ENCODE measurements at places on chromosomes 13 and 19.

GRCh38 chr19:39212375-39212742 lies 8.3 kb upstream of the SYCN start:
- DNase-seq = peak; percentile 74

DNA sequence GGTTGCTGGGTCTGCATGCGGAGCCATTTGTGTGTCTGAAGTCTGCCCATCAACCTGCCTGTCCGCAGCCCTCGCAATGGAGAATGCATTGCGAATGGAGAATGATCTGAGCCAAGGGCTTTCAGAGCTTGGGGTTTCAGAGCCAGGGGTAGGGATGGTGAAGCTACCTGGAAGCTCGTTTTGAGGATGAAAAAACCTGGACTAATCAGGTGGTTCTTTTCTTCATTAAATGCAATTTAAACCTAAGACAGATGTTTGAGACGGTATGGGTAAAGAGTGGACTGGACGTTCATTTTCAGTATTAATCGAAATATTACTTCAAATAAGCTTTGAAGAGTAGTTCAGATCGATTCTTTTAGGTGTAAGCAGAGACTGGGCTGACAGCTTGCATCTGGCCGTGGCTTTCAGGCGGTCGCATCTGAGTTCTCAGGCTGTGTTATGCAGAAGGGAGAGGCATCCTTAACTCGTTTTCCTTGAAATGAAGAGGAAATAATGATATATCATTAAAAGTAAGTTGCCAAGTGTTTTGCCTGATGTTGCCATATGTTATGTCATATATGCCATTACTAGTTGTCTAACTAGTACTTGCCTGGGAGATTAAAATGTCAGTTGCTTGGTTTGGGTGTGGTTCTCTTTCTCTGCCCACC lies 801 bp downstream of the MCF2L start:
- DNase-seq = no peak

DNA sequence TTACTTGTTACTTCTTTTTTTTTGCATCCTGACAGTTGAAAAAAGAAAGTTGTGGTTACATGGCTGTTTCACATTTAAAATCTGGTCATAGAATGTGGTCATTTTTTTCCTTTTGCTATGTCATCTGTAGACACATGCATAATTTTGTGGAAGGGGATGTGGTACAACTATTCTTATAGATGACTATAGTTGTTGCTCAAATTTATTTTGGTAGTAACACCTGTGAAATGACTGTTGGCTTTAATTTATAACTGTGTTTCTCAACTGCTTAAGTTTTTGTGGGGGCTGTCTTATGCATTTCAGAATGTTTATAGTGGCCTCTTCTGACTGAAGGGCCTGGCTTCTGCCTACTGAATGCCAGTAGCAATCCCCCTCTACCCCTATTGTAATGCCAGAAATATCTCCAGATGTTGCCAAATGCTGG lies 130.5 kb downstream of the PAN3 start:
- DNase-seq = no peak

GRCh38 chr19:13839130-13839937 lies 37.6 kb upstream of the NANOS3 start:
- DNase-seq = no peak

GRCh38 chr13:34044041-34044440 lies 226.1 kb downstream of the RFC3 start:
- DNase-seq = no peak

GRCh38 chr19:7348587-7349230 lies at the start of gene ARHGEF18:
Gene ARHGEF18, plus strand, starts transcription at chr19:7348937. Its CDS starts 13,954 bp downstream, at chr19:7362891.
- DNase-seq = no peak

- no peak for DNase-seq
These were observed 18.8 kb downstream of the FLT1 start for GRCh38 chr13:28475916-28476725.

- no peak for DNase-seq
These were observed 21.2 kb downstream of the TMPRSS9 start for GRCh38 chr19:2381148-2381820.

DNA sequence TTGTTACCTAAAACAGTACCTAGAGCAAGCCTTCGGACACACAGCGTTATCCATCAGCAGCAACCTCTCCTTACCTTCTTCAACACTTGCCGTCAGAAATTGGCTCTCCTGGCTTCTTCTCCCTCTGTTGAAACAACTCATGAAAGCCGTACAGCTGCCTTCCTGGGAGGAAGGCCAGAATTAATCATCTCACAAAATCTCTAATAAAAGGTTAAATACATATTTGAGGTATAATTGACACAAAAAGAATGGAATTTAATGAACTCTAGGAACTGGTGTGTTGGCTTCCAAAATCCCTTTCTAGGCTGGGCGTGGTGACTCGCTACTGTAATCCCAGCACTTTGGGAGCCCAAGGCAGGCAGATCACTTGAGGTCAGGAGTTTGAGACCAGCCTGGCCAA lies 37.3 kb upstream of the GTF2F2 start:
- no peak for DNase-seq

DNA sequence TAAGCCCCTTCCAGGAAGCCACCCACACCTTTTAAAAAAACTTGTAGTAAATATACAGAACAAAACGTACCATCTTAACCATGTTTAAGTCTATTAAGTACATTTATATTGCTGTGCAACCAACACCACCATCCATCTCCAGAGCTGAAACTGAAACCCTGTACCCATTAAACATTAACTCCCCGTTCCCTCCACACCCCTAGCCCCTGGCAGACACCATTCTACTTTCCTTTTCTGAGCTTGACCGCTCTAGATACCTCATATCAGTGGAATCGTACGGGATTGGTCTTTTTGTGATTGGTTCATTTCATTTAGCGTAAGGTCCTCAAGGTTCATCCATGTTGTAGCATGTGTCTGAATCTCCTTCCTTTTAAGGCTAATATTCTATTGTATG lies 13.0 kb upstream of the SPATA13 start:
- DNase-seq = no peak

DNA sequence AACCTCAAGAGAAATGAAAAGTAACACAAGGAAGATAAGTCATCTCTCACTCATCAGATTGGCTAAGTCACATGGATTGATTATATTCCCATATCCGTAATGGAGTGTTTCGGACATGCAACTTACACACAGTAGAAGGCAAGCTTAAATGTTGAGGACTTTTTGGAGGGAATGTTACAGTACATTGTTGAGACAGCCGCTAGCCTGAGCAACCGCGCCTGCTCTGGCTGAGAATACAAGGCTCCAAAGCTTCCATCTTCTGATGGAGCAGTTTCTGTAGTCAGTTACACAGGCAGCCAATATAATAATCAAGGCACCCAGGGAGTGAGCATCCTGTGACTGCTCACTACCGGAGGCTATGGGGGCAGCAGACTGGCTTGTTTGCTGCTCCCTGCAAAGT lies 1.0 kb upstream of the CRYL1 start:
- DNase-seq = no peak

GRCh38 chr19:42548552-42548951 lies 20.3 kb upstream of the CEACAM1 start:
- peak; percentile 47 for DNase-seq

DNA sequence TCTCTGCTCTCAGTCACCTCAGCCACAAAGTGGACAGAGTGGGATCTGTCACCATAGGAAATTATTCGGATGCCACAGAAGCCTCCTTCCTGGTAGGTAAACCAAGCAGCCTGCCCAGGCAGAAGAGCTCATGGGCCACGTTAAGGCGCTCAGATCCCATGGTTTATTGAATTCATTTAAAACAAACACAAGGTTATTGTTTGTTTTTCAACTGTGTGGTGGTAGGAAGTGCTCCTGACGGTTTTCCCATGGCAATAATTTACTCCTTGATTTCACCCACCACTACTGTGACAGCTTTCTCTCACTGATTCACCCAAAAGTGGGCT lies 14.4 kb downstream of the BCAM start:
- no peak for DNase-seq

DNA sequence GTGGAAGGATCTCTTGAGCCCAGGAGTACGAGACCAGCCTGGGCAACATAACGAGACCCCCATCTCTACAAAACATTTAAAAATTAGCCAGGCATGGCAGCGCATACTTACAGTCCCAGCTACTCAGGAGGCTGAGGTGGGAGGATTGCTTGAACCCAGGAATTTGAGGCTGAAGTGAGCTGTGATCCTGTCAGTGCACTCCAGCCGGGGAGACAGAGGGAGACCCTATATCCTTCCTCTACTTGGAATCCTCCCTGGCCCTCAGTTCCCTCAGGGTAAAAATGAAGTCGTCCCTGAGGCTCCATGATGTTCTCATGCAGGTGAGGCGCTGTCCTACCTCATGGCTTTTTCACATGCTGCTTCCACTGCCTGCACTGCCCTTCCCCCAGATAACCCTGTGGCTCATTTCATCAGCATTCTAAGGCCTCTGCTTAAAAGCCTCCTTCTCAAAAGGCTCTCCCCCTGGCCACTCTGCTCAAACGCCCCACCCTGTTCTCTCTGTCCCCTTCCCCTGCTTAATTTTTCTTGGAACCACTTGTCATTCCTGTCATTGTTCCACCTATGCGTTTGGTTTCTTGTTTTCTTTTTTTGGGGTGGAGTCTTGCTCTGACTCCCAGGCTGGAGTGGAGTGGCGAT lies 19.2 kb downstream of the DNM2 start:
- DNase-seq = no peak

GRCh38 chr13:20824762-20825476 lies 51.2 kb upstream of the EEF1AKMT1 start:
- DNase-seq = no peak

- DNase-seq = no peak
These were observed 13.0 kb downstream of the OR7A5 start for GRCh38 chr19:14821937-14822336.

- no peak for DNase-seq
These were observed 43.9 kb upstream of the FRY start for GRCh38 chr13:31987535-31988170.

GRCh38 chr19:52987221-52987620 lies 24.5 kb upstream of the ZNF816 start:
- DNase-seq = no peak

GRCh38 chr13:43356567-43356966 lies 333.2 kb downstream of the DNAJC15 start:
- no peak for DNase-seq

DNA sequence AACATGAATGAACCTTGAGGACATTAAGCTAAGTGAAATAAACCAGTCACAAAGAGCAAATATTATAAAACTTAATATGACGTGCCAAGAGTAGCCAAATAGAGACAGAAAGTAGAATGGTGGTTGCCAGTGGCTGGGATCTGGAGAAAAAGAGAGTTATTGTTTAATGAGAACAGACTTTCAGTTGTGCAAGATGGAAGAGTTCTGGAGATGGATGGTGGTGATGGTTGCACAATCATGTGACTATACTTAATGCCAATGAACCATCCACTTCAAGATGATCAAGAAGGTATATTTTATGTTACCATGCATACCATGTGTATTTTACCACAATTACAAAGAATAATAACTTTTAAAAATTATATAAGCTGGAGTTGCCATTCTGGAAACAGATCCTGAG lies 65.7 kb upstream of the MTIF3 start:
- DNase-seq = no peak

- no peak for DNase-seq
These were observed 1554.9 kb downstream of the EFNB2 start for GRCh38 chr13:104980586-104980985.

- DNase-seq = peak; percentile 74
These were observed 4.4 kb upstream of the KCNN4 start for GRCh38 chr19:43784981-43785808.

DNA sequence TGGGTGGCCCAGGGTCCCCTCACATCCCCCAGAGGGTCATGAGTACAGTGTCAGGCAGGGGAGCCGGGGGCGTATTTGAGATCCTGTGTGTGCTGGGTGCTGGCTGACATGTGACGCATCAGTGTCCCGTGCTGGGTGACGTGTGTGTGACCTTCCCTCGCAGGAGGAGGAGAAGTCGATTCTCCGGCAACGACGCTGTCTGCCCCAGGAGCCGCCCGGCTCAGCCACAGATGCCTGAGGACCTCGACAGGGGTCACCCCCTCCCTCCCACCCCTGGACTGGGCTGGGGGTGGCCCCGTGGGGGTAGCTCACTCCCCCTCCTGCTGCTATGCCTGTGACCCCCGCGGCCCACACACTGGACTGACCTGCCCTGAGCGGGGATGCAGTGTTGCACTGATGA lies 25.8 kb downstream of the PNPLA6 start:
- no peak for DNase-seq

GRCh38 chr13:110915874-110916206 lies 971 bp upstream of the ANKRD10 start:
- no peak for DNase-seq

GRCh38 chr13:90623318-90624011 lies 724.0 kb upstream of the MIR17HG start:
- DNase-seq = no peak

DNA sequence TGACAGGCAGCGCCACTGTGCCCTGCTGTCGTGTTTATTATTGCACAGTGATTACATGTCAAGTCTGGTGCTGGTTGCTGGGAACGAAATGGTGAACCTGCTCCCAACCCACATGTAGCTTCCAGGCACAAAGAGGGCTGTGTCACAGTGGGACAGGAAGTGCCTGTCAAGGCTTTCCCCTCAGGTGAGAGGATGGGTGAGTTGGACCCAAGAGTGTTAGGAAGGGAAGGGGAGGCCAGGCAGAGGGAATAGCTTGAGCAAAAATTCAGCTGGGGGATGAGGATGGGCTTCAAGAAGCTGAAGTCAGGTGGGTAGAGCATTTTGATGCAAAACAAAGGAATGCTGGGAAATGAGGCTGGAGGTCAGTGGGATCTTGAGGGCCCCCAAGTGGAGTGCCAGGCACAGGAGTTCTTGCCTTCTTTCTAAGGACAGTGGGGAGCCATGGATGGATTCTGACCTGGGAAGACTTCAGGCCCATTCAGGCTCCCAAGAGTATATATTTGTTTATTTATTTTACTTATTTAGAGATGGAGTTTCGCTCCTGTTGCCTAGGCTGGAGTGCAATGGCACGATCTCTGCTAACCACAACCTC lies 8.5 kb upstream of the QTRT1 start:
- peak; percentile 29 for DNase-seq

DNA sequence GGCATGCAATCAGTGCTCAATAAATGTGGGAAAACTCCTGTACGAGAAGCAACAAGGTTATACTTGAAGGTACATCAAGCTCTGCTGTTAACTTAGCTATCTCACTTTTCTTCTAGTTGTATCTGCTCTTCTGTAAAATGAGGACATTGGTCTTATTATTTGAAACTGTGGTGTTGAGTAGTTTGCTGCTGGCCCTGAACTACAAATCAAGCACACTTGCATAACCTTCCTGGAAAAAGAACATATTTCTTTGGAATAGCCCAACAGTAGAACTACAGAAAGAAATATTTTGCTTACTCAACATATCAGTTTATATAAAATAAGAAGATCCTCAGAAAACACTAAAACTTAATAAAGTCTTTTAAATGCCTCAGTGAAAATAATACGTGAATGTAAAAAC lies 203.0 kb downstream of the KCTD12 start:
- no peak for DNase-seq

All from iPS-NIHi11 (cell line).